T-cell (primary cell): ENCODE measurements at places on chromosomes 7 and 10. TPM values are rescaled to one million over a fixed set of nuclear protein-coding genes. Genes with fewer than 3 reads are reported as not detected.

SUGCT gene
- 3.1 TPM for total RNA-seq

TMEM72 gene
- total RNA-seq: not detected

AGMO gene
- not detected for total RNA-seq

DNA sequence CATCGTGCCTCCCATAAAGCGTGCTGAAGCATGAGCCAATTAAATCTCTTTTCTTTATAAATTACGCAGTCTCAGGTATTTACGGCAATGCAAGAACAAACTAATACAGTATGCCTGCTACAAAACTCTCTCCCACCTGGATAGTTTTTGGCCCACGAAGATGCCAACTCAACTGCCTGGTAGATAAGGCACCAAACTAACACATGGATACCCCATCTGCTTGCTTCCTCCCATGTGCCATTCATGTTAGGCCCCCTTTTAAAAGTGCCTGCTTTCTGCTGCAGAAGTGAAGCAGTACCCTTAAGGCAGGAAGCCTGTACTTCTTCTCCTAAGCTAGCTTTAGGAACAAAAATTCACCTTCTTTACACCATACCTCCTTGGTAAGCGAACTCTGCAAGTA lies 15.6 kb upstream of the EPC1 start:
- DNase-seq: no peak

DNA sequence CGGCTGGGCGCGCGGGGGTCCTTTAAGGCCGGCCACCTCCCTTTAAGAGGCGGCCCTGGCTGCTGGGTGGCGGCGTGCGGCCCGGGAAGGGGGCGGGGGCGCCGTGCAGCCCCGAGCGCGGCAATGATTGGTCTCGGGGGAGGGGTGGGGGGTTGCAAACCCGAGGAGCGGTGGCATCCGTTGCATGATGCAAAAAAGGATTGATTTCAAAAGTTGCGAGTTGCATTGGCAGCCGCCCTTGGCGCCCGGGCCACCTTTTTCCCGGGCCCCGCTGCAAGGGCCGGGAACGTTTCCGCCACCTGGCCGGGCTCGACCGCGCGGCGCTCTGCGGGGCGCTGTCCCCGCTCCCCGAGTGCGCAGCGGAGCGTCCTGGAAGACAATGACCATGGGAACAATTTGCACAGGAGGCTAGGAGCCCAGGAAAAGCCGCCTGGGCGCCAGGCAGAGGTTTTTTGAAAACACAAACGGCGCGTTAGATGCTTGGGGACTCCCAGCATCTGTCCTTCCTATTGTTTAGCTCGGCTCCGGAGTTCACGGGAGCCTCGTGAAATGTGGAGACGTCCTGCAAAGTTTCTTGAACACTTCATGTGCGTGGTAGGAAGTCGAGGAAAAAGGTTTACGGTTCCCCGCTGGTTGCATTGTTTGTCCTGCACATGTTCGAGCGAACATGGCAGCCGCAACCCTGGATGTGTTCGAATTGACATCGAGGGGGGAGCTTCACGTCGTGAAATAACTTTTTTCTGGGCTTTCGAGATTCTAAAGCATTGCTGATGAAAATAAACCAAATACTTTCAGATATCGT lies at the start of gene SEPHS1:
SEPHS1 (minus strand) TSS at position 78 of the 802 bp plus-strand sequence. CDS start 3,343 bp downstream, outside the sequence.
- DNase-seq: peak; percentile 79

- DNase-seq: no peak
Observed at GRCh38 chr10:30705625-30706149, 76.1 kb upstream of the LYZL2 start.

GRCh38 chr7:132965951-132966350 lies 115.9 kb downstream of the CHCHD3 start:
- no peak for DNase-seq

DNA sequence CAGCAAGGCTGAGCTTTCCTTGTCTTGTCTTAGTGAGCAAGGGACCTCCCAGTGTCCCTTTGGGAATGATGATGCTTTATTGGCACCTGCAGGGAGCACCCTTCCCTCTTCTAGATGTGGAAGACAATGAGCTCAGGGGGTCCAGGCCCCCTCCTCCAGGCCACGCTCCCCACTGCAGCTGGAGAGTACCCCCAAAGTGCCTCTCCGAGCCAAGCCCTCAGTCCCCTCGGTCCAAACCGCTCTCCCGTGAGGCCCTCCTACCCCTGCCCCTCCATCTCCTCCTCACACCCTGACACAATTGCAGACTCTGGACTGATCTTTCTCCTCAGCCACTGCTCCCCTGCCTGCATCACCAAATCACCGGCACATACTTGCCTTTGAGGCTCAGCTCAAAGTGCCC lies 16.7 kb downstream of the RBP3 start:
- no peak for DNase-seq

GRCh38 chr7:32928785-32929298 lies 28.4 kb upstream of the FKBP9 start:
- DNase-seq: no peak

GRCh38 chr7:7271094-7271874 lies 88.9 kb downstream of the C1GALT1 start:
- DNase-seq: no peak

DNA sequence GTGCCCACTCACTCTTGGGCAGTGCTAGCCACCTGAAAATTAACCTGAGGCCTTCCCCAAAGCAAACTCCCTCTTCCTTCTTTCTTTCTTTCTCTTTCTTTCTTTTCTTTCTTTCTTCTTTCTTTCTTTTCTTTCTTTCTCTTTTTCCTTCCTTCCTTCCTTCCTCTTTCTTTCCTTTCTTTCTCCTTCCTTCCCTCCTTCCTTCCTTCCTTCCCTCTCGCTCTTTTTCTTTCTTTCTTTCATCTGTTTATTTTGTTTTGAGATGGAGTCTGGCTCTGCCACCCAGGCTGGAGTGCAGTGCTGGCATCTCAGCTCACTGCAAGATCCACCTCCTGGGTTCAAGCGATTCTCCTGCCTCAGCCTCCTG lies 17.0 kb upstream of the KPNA7 start:
- DNase-seq: no peak

DNA sequence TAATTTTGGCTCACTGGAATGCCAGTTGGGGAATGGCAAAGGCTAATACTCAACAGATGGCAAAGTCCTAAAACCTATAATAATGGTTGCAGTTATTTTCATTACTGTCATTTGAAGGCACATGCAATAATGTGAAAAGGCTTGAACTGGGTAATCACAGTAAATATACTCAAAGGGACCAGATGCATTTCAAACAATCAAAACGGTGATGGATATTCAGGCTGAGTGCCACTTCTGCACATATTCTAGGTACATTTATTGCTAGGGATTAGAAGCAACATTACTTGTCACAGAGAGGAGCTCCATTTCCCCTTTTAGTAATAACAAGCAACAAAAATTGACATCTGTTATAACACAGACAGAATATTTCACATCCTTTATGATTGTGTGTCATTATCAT lies 171.8 kb downstream of the NXPH1 start:
- no peak for DNase-seq
